Dermis blood vessel endothelial cell (primary cell): ENCODE measurements at places on chromosomes 3 and 15. TPM values are rescaled to one million over a fixed set of nuclear protein-coding genes. Genes with fewer than 3 reads are reported as not detected.

DNA sequence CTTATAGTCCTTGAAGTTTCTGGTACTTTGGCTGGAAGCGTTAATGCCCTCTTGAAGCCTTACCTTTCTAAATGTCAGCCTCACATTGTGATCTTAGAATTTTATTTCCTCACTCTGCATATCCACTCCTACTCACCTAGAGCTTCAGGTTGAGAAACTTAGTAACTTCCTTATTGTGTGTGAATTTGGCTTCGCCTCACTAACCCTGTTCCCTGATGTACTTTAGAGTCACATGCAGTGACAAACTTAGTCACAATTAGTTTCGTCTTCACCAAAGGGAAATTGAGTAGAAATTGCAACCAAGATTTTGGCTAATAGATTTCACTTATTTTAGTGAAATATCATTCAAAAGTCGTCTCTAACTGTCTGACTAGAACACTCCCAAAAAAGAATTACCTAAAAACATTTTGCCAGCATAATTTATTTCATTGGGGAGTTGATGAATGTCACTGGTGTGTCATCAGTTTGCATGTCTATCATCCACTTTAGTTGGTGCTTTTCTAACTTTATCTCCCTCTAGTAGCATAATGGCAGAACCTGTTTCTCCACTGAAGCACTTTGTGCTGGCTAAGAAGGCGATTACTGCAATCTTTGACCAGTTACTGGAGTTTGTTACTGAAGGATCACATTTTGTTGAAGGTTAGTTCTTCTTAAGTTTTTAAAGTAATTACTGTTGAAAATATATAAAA, 960 bp downstream of the MFN1 start:
- DNase-seq: peak; percentile 15

GRCh38 chr3:184761075-184761841, 49.4 kb upstream of the MAGEF1 start:
- no peak for DNase-seq

DNA sequence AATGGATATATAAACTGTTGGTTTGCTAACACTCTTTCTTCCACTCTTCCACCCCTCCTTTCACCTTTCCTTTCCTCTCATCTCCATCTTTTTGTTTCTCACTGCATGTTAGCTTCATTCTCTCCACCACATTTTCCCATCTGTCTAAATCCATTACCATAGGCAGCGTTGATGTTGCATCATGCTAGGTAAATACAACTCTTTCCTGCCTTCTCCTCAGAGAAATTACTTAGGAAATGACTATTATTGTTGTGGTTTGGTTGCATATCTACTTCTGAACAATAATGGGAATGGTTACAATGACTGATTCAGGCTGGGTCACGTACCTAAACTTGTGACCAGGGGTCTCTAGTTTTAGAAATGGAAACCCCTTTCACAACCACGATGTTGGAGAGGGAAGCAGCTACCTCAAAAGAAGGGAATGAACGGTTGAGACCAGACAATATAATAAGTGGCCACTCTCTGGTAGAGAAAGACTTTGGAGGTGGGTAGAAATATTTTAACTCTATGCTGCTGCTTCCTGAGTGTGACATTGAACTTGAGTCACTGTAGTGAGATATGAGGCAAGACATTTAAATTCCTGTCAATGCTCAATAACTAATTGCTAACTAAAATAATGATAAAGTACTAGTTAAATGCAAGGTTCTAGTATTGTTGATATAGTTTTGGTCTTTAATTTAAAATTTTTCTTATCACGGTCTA, 314.1 kb upstream of the TGFBR2 start:
- DNase-seq: peak; percentile 96

ASB14 gene
- total RNA-seq: not detected in 2 replicates

SPSB4 gene
- 0.05 TPM in 1 of 2 replicates, not detected in the other for total RNA-seq

LYSMD2 gene
- total RNA-seq: 24.2 and 33.4 TPM in 2 replicates
